ENCODE measurements at places on chromosomes 3 and 15. TPM values are rescaled to one million over a fixed set of nuclear protein-coding genes. Genes with fewer than 3 reads are reported as not detected.

Gene DNAH12
- total RNA-seq: 0.02 TPM

Gene NOX5
- total RNA-seq: 0.30 TPM

Gene PLSCR4
- total RNA-seq: 9.0 TPM

Gene MNS1
- 2.8 TPM for total RNA-seq

Gene ITPKA
- total RNA-seq: 5.1 TPM

Gene PLD1
- 15.2 TPM for total RNA-seq

Gene ADGRG7
- total RNA-seq: not detected
